Stimulated activated CD4-positive, alpha-beta T cell treated with anti-CD3 and anti-CD28 coated beads, Interleukin-1b, Interleukin-23, amount 100 ng/mL, for 1 hour (primary cell): ENCODE measurements at places on chromosomes 1 and 21.

GRCh38 chr1:229282295-229282823, 11.4 kb downstream of the RAB4A start:
- no peak for DNase-seq

DNA sequence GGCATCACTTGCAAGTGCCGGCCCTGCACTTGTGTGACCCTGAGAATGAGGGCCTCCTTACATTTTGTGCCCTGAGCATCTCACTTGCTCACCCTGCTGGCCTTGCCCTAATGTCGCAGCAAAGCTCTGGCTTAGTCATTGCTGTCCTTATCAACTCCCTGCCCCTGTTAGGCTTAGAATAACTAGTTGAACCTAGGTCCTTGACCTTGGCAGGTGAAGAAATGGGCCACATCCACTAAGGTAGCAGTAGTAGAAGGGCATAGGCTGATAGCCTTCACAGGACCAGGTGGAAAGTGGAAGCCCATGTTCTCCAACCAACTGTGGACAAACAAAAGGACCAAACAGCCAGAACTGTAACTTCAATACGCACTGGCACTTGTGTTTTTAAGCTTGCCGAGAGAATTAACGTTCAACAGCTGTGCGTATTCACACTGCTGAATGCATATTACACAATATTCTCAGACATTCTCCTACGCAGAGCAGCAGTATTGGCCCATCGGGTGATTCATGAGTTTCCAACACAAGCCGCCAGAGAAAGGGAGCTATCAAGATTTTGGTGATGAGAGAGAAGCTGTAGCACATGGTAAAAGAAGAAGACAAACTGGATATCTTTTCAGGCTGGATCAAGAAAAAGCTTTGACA, 27.7 kb upstream of the PTGFRN start:
- no peak for DNase-seq

- DNase-seq, result no peak
Measured at GRCh38 chr1:96579636-96580035, 141.9 kb upstream of the PTBP2 start.

- no peak for DNase-seq
Measured at GRCh38 chr1:20723537-20724363, 5.9 kb upstream of the KIF17 start.

DNA sequence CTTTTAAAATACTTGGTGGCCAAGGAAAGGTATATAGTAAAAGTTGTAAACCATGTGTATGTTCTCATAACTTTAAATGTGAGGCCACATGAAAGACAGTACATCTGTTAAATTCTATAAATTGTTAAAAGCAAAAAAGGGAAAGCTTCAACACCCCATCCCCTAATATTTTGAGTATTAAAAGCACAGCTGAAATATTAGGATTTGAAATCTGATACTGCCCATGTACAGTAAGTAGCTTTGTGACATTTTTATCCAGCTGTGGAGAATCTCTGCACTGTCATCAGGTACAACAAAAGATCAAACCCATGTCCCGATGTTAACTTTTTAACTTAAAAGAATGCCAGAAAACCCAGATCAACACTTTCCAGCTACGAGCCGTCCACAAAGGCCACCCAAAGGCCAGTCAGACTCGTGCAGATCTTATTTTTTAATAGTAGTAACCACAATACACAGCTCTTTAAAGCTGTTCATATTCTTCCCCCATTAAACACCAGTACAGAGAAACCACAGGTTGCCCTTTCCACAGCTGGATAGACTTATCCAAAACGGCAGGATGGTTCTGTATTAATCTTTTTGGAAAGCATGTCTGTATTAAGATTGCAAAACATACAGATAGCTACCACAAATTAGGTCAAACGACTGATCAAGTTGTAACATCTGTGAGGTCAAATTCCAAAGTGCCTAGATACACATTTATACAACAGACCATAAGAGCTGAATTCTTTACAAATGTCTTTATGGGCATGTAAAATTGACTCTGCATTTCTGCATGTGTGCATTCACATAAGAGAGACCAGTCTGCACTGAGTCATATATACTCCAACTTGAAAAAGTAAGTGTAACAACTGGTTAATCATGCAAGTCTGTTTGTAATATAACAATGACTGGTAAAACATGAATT, 5.2 kb downstream of the IRF2BP2 start:
- no peak for DNase-seq

GRCh38 chr1:40890771-40891170, 28.6 kb upstream of the CITED4 start:
- no peak for DNase-seq

DNA sequence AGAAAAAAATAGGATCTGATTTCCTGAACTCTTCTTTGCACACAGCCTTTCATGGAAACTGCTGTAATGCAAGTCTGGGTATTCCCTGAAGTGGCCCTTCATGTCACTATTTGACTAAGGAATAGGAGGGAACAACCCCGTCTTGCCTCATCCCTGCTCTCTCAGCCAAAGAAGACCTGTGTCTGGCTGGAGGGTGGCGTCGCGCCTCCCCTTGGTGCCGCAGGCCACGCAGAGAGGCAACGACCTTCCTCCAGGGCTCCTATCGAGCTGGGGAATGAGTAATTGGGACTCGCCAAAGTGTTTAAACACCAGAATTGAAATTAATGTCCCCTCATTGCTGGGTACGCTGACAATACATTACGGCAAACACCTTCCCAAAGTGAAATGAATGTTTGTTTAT, 129.8 kb downstream of the PBX1 start:
- no peak for DNase-seq

- no peak for DNase-seq
Measured at GRCh38 chr1:77446841-77447555, 165.2 kb downstream of the AK5 start.

- DNase-seq, result no peak
Measured at GRCh38 chr1:87720561-87720960, 391.9 kb downstream of the LMO4 start.

DNA sequence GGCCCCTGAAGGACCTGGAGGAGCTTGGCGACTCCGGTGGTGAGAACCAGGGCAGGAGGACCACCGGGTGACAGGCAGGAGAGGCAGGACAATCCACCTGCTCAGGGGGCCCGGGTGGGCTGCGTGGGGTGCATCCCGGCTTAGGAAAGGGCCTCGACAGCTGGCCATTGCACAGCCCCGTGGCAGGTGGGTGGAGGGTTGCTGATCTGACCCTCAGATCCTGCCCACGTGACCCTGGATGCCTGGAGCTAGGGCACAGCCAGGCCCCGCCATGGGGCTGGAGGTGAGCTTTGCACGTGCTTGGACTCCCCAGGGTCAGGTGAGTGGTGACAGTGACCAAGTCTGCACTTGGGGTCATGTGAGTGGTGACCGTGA, 35.5 kb upstream of the SLC19A1 start:
- no peak for DNase-seq

DNA sequence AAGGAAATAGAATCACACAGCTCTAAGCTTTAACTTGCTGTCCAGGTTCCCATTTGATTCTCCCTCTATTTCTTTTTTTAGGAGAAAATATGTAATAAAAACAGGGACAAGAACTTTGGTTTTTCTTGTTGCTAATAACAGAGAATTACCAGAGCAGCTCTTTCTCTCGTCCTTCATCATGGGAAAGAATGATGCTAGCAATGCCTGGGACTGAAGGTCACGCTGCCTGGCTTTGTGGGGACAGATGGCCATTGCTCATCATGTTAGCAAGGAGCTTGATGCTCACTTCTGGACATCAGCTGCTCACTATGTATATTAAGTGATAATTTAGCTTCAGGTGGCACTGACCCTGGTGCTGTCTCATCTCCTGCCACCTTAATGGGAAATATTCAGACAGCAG, 77.3 kb upstream of the AKT3 start:
- no peak for DNase-seq

- no peak for DNase-seq
Measured at GRCh38 chr1:6426277-6426971, 1.8 kb downstream of the ESPN start.

- DNase-seq, result no peak
Measured at GRCh38 chr1:17696417-17697301, 58.5 kb upstream of the ACTL8 start.

DNA sequence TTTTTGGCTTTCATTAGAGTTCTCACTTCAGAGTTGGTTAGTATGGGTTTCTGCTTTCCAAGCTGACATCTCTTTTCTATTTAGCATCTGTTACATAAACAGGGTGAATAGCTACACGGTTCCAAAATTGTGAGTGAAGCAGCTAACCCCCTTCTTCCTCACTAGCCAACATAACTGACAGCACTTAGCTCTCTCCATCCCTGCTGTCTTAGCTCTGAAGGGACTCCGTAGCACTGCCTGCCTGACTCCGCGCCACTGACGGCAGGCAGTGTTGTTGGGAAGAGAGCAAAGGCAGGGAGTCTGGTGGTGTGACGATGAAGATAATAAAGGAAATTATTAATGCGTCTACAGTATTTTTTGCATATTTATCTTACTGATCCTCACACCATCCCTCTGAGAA, 247.0 kb downstream of the PTBP2 start:
- DNase-seq, result no peak

- DNase-seq, result no peak
Measured at GRCh38 chr21:46188226-46189212, 4.3 kb upstream of the SPATC1L start.

DNA sequence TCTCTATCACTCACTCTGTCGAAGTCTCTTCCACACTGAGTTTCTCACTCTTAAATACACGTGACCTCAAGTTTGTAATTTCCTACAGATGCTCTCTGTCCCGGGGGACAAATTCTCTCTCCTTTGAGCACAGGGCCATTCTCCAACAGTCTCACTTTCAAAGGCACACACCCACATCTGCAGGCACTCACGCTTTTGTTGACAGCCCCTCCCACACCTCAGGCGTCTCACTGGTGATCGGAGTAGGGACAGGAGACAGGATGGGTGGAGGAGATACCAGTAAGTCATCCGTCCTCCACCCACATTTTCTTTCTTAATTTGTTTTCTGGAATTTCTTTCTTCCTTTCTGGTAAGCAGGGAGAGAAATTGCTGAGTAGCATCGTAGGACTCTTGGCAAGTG, 40.6 kb upstream of the GREM2 start:
- no peak for DNase-seq

GRCh38 chr21:43279578-43279894, 110.7 kb downstream of the CRYAA start:
- DNase-seq, result no peak

- no peak for DNase-seq
Measured at GRCh38 chr1:148333875-148334338, 149.2 kb downstream of the PPIAL4G start.

DNA sequence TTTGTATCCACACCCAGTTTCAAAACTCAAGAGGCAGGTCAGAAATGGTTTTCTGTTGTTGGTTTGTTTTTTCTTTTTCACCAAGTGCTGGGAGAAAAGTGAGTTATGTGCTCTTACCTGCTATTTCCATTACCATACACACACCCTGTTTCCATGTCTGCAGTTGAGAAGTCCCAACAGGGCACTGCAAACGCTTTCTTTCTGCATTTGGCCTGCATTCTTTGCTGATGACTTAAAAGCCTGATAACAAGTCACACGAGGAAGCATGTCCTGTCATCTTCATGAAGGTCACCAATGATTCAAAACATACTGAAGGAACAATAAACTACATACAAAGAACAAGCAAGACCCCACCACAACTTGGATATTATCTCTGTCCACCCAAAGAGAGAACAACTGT, 24.8 kb upstream of the KCNE1 start:
- no peak for DNase-seq

GRCh38 chr1:12447849-12448312, 170.1 kb downstream of the DHRS3 start:
- DNase-seq, result no peak

DNA sequence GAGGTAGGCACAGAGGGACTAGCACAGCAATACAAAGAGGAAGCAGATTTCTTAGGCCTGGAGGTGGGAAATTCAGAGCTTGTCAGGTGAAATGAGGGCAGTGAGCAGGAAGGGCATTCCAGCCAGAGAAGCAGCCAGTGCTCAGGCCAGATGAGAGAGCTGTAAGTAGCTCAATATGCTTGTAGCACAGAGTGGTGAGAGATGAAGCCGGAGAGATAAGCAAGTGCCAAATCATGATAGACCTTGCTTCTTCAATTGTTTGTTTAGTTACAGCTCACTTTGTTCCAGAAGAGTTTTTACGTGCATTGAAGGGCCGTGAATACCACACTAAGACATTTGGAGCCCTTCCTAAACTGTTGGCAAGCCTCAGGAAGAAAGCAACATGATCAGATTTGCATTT, 42.0 kb upstream of the ADAMTS1 start:
- DNase-seq, result no peak

DNA sequence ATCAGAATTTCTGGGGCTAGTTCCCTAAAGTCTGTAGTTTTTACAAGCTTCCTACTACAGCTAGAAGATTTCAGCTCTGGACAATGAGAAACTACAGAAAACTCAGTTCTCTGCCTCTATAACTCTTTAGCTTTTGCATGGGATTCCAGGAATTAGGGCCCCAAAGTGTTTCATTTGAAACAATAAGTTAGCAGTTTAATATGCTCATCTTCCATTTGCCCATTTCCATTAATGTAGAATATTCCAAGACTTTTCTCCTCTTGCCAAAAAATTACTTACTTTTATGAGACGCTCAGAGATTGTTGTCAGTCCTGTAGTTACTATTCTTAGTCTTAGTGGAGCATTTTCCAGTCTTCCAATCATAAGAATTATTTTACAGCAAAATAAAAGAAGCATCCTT, 719.9 kb downstream of the ADGRL2 start:
- DNase-seq, result no peak

DNA sequence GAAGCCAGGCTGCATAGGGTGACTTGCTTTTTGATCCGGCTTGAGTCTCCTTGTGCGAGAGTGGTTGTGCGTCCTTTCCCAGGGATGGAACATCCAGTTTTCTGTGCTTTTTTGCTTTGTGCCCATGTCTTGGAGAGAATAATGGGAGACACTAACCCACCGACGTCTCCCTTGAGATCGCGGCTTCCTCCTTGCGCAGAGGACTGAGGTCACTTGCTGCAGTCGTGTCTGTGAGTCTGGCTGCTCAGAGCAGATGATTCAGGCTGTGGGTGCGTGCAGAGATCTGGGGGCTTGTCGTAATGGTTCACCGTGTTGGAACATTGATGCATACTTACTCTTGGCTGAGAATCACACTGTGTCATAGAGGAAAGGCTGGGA, 164.5 kb upstream of the CACNA1E start:
- DNase-seq, result no peak
